Stimulated activated CD8-positive, alpha-beta memory T cell treated with anti-CD3 and anti-CD28 coated beads, Interleukin-4, amount 100 ng/mL, for 1 hour (primary cell): ENCODE measurements at places on chromosomes 2 and 18.

DNA sequence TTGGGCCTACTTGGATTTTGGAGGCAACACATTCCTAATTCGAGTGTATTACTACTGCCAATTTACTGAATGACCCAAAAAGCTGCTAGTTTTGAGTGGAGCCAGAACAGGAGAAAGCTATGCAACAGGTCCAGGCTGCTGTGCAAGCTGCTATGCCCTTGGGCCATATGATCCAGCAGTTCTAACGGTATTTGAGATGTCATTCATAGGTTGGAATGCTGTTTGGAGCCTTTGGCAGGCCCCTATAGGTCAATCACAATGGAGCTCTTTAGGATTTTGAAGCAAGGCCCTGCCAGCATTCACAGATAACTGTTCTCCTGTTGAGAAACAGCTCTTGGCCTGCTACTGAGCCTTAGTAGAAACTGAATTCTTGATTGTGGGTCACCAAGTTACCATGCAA, 368.7 kb downstream of the CDH19 start:
- DNase-seq = no peak

DNA sequence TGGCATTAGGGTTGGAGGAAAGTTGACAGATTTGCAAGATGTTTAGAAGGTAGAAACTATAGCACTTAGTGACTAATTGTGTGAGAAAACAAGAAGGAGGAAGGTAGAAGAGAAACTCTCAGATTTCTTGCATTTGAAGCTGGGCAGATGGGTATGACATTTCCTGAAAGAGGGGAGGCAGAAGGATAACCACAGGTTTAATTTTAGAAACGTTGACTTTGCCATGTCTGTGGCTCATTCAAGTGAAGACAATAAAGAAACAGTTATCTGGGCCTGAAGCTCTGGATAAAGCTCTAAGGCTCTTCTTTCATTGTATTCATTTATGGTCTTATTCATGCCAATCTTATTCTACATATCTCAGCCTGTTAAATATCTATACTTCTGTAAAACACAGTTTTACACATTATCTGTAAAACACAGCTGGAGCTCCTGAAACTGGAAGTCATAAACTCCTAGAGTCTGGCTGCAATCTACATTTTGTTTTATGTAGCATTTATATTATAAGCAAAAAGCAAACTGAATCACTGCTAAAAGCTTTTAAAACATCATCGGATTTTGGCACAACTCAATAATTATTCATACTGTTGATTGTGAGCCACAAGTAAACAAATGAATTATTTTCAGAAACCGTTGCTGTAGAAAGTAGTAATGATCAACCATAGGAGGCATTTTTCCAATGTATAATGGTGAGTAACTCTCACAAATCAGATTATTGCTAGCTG, 138.5 kb downstream of the RIT2 start:
- no peak for DNase-seq

- no peak for DNase-seq
These were observed 301.8 kb downstream of the NBAS start for GRCh38 chr2:15259356-15259756.

- DNase-seq = no peak
These were observed 216.3 kb downstream of the C1D start for GRCh38 chr2:67846370-67847070.

- DNase-seq = no peak
These were observed 392.7 kb upstream of the SLC8A1 start for GRCh38 chr2:40844353-40845277.

- no peak for DNase-seq
These were observed 213.1 kb upstream of the GULP1 start for GRCh38 chr2:188078534-188078933.

- no peak for DNase-seq
These were observed 537.1 kb upstream of the NXPH2 start for GRCh38 chr2:139317259-139317658.

- no peak for DNase-seq
These were observed 1.7 kb downstream of the TMEM127 start for GRCh38 chr2:96264086-96264485.

DNA sequence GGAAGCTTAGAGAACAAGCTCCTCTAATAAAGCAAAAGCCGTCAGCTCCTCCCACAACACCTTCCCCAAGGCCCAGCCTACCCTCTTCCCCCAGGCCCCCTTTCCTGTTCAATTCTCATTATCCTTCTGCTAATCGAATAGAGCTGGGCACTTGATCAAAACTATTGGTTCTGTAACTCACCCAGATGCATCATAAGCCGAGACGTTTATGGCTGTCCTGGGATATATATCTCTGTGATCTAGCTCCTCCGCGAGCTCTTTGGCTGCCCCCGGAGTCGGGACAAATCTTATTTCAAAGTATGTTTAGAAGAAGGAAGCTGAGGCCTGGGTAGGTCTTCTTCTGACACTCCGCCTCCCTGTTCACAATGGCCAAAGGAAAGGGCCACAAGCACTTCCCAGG, 88.3 kb upstream of the KLHL29 start:
- no peak for DNase-seq

DNA sequence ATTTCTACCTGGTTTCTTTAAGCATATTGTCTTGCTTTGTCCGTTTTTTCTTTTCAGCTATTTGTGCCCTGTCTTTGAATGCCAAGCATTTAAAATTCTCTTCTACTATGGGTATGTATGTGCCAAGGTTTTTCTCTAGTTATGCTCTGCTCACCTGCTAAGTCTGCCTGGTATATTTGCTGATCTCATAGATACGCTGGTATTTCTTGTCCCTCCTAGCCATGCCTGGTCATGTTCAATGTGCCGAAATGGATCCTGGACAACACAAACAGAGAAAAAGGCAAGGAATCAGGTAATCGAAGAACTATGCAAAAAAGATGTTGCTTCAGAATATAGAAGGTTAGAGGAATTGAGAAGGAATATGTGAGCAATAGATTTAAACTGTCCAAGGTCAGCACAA, 14.9 kb upstream of the KDM3A start:
- DNase-seq = no peak
